ENCODE measurements at places on chromosomes 1 and 21.

GRCh38 chr1:247335882-247336281, 4.2 kb upstream of the ZNF496 start:
- no peak for DNase-seq

GRCh38 chr1:21129407-21129806, 47.3 kb downstream of the EIF4G3 start:
- no peak for DNase-seq

DNA sequence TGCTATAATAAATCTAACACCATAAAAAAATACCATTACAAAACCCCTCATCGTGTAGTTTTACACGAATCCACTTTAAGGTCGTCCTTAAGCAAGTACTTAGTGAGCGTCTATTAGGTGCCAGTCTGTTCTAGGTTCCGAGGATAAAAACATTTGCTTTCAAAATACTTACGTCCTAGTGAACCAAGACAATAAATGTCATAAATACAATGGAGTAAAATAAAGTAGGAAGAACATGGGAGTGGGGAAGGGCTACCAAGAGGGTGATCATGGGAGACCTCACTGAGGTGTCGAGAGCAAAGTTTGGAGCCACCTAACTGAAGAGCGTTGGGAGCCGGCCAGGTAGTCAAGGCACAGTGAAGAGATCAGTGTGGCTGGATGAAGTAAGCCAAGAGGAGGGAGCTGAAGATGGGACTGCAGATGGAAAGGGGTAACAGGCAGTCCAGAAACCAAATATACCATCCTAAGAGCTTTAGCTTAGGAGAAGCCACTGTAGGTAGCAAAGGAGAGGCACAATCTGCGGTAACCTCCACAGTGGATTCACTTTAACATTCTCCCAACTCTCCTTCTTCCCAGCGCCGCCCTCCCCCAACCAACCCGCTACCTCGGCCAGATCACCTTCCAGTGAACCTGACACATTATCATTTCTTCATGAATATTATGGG, 684 bp downstream of the LTN1 start:
- DNase-seq, result no peak

GRCh38 chr1:166838766-166839599, at the start of gene POGK:
TSS of gene POGK (plus strand) at chr1:166839475. CDS start at chr1:166840957, 1,482 bp downstream.
- DNase-seq, result peak; percentile 91

DNA sequence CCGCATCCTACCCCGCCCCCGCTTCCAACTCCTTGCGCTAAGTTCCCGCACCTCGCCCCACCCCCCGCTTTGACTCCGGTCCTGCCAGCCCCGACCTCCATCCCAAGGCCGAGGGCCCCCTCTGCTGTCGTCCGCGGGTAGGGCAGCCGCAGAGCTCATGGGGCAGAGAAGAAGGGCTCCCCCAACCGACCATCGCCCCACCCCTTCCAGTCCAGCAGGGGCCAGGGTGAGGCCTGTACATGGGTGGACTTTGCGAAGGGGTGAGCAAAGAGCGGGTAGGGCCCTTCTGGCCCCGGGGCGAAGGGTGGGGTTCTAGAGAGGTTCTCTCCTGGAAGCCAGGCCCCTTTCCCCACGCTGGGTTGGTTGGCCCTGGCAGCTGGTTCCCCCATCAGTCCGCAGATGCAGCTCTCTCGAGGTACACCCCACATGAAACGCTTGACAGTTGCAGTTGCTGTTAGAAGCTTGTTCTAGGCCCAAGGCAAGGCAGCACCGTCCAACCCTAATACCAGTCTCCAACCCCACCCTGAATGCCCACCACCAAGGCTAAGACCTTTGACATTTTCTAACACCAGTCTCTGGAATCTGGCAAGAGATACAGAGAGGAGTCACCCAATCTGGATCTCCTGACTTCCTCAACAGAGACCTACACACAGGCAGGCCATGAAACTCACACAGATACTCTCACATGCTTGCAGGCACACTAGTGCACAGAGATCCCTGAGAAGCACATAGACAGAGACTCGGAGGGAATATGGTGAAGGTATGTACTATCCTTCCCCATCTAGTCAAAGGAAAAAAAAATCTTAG, 25.3 kb upstream of the ADGRB2 start:
- DNase-seq, result peak; percentile 74

- DNase-seq, result no peak
Observed at GRCh38 chr1:197862671-197863070, 39.8 kb upstream of the C1orf53 start.

Data from HAP-1 (cell line).